ENCODE measurements at places on chromosomes 3 and 15.

DNA sequence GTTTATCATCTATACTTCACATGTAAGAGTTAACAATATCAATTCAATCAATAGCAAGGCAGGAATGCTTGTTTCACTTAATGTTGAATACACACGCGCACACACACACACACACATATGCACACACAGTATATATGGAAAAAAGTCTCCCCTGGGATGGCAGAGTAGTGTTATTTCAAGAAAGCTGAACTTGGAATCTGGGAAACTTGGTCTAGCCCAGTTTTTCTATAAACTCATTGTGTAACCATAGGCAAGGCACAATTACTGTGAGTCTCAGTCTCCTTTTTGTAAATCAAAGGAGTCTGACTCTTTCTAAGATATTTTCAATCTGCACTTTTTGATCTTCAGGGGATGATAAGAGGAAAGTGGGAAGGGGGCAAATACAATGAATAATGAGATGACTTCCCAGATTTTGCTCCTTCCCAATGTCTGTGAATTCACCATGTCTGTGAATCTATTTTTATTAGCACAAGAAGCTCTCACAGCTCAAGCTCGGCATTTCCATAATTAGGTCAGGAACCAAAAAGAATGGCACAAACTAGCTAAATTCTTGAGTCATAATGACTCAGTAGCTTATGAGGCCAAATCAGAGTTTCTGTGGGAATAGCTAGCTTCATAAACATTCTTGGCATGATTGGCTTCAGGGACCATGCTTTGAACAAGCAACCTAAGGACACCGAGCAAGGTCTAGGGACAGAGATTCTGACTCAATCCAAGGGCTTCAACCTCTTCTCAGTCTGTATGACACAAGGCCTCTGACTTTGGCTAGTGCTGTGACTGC lies 227.4 kb upstream of the DCBLD2 start:
- peak; percentile 98 for DNase-seq

DNA sequence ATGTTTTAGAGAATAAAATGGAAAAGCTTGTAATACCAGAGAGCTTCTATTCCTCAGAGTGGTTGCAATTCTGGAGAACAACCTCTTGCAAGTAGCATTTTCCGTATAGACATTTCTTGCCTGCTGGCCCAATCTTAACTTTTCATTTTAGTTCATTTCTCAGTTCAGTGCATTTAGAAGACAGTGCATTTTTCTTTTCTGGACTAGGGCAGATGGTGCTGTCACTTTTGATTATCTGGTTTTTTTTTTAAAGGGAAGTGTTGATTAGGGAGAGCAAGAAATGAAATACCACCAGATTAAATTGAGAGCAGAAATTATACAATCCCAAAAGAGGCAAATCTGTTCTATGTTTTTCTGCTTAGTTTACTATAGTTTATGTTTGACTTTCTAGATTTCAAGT lies 172.7 kb downstream of the GHSR start:
- DNase-seq = no peak

DNA sequence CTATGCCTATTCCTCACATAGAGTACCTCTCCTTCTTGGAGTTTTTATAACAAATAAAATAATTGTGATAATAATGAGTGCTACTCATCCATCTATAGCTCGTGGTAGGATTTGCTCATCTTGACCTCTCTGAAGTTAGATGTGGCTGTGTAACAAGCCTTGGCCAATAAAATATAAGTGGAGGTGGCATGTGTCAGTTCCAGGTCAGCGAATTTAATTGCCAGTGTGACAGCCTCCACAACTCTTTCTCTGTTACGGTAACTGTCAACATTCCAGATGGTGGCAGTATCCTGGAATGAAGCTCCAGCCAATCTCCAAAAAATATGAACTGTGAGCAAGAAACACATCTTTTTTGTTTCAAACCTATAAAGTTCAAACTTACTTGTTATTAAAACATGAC lies 13.8 kb downstream of the CLRN1 start:
- no peak for DNase-seq

GRCh38 chr3:194083637-194084224 lies 52.2 kb upstream of the HES1 start:
- peak; percentile 54 for DNase-seq

- no peak for DNase-seq
These were observed 52.1 kb upstream of the IL12A start for GRCh38 chr3:159936541-159936940.

- DNase-seq = peak; percentile 83
These were observed 162.5 kb downstream of the FNDC3B start for GRCh38 chr3:172201870-172202236.

DNA sequence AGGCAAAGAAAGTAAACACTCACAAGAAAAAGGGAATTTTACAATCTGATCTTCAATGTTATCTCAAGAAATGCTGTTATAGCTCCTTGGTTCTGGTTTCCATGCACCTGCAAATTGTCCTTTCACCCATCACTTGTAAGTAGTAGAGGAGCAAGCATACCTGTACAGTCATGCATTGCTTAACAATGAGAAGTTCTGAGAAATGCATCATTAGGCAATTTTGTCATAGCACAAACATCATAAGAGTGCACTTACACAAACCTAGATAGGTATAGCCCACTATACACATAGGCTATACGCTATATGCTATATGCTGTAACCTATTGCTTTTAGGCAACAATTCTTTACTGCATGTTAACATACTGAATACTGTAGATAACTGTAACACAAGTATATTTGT lies 672.3 kb downstream of the FHIT start:
- DNase-seq = no peak

DNA sequence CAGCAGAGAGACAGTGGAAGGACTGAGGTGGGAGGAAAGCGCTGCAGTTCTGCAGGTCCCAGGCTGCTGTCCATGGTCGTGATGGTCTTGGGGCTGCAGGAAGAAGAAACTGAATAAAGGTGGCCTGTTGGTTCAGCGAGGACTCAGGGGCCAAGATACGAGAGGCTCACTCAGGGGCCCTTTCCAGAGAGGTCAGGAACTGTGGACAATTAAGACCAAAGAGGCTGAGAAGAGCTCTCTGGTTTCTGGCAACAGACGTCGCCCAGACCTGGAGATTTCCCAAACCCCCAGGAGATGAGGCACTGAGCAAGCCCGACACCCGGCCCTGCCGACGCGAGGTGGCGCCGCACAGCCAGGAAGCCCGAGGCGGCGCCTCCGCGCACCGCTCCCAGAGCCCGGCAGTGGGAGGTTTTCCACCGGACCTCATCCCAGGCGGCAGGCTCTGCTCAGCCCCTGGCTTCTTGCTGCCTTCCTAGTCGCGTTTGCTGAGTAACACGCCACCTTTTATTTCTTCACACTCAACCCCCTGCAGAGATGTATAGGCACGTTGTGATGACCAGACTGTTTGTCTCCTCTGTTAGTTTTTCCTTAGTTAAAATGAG lies 56.4 kb upstream of the ARRDC4 start:
- DNase-seq = peak; percentile 75

DNA sequence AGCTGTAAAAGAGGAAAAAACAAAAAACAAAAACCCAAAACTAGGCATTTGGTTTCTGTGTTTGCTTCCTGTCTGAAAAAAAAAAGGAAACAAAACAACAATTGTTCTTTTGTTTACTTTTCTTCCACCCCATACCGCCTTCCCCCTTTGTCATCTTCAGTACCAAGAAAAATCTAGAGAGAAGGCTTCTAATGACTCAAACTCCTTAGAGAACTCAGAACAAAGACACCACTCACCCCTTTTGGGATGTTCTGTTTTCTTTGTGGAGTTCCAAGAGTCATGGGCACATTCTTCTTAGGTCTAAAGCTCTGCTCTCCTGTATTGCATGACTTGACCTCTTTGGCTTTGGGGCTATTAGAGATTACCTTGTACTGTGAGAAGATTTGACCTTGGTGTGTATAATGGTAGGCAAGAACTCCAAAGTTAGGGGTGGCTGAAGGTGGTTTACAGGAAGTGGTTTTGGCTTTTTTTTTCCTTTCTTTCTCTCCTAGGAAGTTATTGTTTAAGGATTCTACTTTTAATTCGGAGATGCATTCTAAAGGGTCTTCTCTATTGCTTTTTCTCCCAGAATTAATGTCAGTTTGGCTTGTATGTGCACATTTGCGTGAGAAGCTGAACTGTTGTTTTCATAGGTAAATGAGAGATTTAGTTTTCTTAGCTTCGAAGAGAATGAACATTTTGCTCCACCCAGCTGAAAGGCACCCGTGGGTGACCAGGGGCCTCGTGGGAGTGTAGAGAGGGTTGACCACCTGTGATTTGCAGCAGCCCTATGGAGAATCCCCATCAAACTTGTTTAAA lies 39.5 kb upstream of the ZBTB20 start:
- no peak for DNase-seq

DNA sequence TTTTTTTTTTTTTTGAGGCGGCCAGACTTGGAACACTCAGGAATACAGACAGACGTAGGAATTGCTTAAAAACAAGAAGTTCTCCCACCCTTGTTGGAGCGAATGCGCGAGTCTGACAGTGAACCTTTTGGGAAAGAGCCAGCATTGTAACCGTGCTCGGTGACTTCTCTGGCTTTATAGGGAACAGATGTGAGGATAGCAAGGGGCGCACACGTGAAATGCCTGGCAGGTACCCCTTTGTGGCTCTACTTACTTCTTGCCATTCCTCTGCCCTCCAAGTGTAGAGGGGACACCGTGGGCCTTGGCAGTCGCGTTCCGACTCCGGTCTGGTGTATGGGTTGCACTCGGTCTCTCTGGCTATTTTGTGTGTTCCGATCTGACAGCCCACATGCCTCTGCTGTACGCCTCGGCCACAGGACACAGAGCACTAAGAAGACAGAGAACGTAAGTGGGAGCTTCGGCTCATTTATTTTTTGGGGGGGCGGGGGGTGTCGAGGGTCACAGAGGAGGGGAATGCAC lies 126.4 kb downstream of the ADAMTS9 start:
- DNase-seq = no peak

GRCh38 chr3:165256554-165257065 lies 60.4 kb upstream of the SLITRK3 start:
- DNase-seq = no peak

DNA sequence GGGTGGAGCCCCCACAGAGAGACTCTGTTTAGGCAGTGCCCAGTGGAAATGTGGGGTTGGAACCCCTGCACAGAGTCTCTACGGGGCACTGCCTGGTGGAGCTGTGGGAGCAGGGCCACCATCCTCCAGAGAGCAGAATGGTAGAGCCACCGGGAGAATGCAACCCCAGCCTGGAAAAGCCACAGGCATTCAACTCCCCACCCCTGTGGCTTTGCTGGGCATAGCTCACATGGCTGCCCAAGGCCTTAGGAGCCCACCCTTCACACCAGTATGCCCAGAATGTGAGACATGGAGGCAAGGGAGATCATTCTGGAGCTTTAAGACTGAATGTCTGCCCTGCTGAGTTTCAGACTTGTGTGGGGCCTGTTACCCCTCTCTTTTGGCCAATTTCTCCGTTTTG lies 19.0 kb upstream of the CHCHD6 start:
- peak; percentile 63 for DNase-seq

GRCh38 chr15:78140292-78140691 lies 8.9 kb upstream of the IDH3A start:
- no peak for DNase-seq

GRCh38 chr3:40851836-40852235 lies 327.1 kb downstream of the ZNF621 start:
- DNase-seq = no peak

GRCh38 chr3:120673116-120673515 lies 8.9 kb downstream of the HGD start:
- DNase-seq = no peak

DNA sequence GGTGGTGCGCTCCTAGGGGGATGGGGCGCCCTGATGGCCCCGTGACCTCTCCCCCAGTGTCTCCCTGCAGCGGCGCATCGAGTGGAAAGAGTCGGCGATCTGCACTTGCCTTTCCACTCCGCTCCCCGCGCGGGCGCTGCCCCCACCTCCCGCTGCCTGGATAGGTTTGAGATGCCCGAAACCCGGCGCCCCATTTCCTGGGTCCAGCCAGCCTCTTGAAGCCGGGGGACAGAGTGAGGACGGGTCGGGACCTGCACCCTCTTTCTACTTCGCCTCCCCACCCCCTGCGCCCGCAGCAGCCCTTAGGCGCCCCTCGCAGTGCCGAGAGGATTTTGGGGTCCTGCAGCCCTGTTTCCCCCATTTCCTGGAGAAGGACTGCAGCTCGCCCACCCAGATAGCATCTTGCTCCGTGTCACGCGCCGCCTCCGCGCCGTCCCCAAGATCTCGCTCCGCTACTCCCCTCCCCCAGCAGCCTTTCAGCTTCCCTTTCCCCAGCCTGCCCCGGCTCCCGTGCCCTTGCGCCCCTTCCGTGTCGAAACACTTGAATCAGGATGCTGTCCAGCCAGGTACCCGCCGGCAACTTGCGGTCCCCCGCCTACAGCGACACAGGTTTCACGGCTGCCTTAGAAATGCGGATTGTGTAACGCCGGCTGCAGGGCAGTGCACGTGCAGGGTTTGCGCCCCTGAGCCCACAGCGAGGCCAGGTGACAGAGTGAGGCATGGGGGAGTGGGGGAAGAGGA lies 519 bp downstream of the ABHD6 start:
- DNase-seq = peak; percentile 35

DNA sequence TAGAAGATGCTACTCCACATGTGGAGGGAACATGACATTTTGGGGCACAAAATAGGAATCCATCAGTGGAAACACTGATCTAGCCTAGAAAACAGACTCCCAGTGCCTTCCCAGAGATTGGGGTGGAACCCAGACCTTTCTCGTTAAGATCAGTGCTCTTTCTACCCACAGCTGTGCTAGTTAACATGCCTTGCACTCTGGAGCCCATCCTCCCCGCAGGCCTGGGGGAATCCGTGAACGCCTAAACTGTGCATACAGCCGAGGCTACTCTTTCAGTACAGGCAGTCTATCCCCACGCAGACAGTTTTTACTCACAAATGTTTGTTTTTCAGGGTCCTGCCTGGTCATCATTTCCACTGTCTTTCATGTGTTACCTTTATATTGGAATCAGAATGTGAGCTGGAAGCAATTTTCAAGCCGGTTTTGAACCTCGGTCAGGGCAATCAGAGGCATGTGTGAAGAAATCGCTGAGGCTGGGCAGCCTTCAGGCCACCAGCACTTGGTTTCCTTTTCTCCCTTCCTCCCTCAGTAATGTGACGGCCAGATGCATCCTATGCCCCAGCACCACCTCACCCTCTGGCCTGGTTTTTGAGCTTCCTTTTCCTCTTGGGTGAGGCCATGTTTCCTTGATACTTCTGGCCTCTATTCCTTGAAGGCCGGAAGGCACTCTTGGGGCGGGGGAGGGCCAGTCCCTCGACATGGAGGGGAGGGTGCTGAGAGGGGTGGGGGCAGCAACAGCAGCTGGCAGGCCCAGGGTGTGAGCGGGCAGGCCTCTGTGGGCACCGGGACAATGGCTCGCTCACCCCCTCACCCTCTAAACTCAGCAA lies 123.6 kb upstream of the GALNT15 start:
- peak; percentile 73 for DNase-seq

- peak; percentile 81 for DNase-seq
These were observed 62.6 kb downstream of the DUT start for GRCh38 chr15:48393645-48394506.

GRCh38 chr3:94716326-94717018 lies 653.6 kb downstream of the NSUN3 start:
- no peak for DNase-seq

- DNase-seq = no peak
These were observed 28.8 kb downstream of the CDIN1 start for GRCh38 chr15:36608180-36608579.

All from AG10803 (cell line).